Activated CD4-positive, alpha-beta T cell treated with anti-CD3 and anti-CD28 coated beads, Interleukin-2, amount 10 ng/mL, durations not matched to agents 7 days and 5 days (primary cell): ENCODE measurements at places on chromosomes 12 and 14.

- DNase-seq = no peak
Measured at GRCh38 chr12:6529291-6529737, 5.0 kb upstream of the GAPDH start.

DNA sequence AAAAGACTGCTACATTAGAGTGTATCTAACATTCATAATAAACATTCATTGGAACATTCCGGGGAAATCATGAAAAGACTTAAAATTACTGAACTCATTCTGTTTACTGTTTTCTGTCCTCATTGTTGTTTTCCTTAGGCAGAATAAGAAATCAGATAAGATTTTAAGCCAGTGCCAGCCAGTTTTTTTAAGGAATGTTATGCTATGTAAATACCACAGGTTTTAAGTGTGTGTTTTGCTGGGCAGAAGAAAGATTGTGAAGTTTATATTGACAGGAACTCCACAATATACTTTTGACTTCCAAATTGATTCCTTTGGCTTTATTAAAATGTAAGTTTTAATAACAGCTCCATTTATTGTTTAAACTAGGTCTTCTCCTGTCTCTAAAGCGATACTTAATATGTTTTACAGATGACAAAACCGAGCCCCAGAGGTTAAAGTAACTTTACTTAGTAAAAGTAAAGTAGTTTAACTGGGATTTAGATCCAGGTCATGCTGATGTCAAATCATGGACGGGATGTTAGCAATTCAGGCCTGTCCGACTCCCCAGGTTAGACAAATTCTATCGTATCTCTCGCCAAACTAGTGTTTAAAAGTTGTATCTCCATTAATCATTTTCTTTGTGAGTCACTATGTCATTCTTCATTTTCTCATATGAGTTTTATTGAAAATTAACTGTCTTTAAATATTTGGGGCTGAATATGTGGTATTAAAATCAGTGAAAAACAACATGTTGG is 1.7 kb downstream of the LARP4 start:
- no peak for DNase-seq

DNA sequence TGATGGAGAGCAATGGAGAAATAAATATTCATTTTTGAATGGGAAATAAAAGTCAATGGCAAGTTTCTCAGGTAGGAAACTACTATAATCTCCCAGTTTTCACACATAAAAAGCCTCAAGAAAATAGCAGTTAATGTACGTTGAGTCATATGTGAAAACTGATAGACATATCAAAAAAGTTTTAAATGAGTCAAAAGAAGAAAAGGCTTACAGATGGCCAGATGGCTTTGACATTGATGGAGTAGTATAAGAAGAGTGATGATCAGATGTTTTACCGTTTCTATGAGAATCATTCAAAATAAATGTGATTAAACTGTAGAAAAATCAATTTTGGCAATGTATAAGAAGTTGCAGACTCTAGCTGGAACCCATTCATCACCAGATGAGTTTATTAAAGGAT is 97.8 kb downstream of the LLPH start:
- no peak for DNase-seq

DNA sequence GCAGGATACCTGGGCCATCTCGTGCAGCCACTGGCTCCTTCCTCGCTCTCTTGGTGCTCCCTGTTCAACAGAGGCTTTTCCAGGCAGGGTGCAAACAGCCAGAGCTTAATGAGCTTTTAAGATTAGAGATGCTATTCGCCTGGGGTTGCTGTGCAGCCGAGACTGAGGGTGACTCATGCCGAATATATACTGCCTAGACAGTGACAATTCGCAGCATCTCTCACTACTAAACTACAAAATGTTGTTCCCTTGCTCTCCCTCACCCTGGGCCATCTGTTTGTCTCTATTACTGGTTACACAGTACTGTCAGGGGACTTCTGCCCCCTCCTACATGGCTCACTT is 26.0 kb upstream of the TESC start:
- no peak for DNase-seq

- DNase-seq = no peak
Measured at GRCh38 chr12:11753150-11753499, 103.7 kb downstream of the ETV6 start.

- peak; percentile 79 for DNase-seq
Measured at GRCh38 chr12:76020281-76020680, 11.3 kb downstream of the PHLDA1 start.

GRCh38 chr12:110123919-110124268 is 263 bp upstream of the IFT81 start:
- DNase-seq = no peak

DNA sequence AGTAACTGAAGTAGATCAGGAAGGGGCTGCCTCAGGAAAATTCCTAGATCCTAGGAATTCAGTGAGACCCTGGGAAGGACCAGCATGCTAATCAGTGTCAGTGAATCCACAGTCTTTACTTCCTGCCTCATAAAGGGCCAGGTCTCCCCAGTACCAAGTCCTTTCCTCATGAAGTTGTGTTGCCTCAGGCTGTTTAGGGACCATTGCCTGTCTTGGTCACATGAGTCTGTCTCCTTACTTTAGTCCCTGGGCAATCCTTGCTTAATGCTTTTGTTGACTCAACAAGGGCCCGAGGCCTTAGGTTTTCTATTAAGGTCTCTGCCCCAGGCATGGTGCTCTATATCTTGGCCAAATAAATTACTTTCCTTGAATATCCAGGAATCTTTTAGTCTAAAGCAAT is 16.1 kb upstream of the ATF1 start:
- no peak for DNase-seq

DNA sequence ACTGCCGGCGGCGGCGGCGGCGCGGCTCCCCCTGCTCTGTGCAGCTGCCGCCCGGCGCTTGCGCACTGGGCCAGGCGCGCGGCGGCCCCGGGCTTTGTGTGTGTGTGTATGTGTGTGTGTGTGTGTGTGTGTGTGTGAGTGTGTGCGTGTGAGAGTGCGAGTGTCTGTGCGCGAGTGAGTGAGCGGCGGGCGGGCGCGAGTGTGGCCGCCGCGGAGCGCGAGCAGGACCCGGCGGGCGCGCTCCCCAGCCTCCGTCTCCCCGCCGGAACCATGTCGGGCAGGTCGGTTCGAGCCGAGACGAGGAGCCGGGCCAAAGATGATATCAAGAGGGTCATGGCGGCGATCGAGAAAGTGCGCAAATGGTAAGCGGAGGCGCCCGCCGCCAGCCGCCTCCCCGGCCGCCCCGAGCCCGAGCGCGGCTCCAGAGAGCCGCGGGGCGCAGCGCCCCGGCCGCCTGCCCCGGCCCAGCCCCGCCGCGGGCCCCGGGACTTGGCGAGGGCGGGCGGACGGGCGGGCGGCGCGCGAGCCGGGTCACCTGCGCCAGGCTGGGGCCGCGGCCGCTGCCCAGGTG is at the start of gene BCL7A:
BCL7A (plus strand) TSS at position 63 of the 571 bp plus-strand sequence; CDS start at position 271, 208 bp downstream.
- DNase-seq = peak; percentile 65

GRCh38 chr12:125142601-125143000 is 77.4 kb downstream of the AACS start:
- DNase-seq = no peak

DNA sequence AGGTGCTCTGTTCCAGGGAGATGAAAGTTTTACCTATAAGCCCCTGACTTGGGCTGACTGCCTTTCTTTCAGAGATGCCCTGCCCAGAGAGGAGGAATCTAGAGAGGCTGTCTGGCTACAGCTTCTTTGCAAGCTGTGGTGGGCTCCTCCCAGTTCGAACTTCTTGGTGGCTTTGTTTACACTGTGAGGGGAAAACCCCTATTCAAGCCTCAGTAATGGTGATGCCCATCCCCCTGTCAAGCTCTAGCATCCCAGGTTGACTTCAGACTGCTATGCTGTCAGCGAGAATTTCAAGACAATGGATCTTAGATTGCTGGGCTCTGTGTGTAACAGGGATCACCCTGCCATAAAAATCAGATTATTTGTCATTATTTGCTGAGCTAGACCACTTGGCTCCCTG is 377.6 kb downstream of the FLRT2 start:
- DNase-seq = no peak

DNA sequence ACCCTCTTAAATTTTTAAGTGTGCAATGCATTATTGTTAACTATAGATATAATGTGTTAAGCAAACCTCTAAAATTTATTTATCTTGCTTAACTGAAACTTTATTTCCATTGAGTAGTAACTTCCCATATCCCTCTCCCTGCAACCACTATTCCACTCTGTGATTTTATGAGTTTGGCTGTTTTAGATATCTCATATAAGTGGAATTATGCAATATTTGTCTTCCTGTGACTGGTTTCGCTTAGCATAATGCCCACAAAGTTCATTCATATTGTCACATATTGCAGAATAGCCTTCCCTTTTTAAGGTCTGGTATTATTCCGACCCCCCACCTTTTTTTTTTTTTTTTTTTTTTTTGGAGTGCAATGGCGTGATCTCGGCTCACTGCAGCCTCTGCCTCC is 247.6 kb downstream of the EMP1 start:
- no peak for DNase-seq

DNA sequence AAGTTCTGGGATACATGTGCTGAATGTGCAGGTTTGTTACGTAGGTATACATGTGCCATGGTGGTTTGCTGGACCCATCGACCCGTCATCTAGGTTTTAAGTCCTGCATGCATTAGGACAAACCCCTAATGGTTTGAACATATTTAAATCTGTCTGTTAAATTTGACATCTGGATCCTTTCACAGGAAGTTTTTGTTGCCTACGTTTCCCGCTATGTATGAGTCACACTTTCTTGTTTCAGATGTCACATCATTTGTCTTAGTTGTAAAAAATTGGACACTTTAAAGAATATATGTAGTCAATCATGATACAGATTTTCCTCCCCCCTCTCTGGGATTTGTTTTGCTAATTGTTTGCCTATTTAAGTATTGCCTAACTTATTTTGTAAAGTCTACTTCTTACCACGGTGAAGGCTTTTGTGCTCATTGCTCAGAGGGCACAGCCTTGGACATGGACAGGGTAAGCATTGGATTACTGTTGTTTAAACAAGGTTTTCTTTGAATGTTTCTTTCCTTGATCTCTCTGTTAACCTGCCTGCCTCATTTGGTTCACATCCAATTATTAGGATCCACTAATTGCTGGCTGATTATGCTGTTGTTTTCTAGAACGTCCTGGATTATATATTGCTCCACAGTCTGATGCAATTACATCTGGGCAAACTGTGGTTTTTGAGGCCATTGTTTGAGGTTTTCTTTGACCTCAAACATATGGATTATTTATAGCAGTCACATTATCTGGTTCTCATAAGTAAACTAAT is 1441.4 kb downstream of the AACS start:
- DNase-seq = no peak

GRCh38 chr12:114166362-114166761 is 200.2 kb upstream of the RBM19 start:
- DNase-seq = no peak

GRCh38 chr14:69052181-69052601 is 73.1 kb upstream of the ACTN1 start:
- no peak for DNase-seq

- no peak for DNase-seq
Measured at GRCh38 chr12:75944905-75945432, 86.6 kb downstream of the PHLDA1 start.

DNA sequence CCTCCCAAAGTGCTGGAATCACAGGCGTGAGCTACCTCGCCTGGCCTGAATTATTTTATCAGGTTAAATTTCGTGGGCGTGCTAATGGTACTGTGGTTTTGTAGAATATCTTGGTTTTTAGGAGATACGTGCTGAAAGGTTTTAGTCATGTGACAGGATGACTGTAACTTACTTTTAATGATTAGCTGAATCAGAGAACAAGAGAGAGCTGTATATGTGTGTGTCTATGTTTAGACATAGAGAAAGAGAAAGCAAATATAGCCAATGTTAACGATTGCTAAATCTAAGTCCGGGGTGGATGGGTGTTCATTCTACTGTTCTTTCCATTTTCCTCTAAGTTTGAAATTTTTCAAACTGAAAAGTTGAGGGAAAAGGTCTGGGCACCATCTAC is 9.2 kb upstream of the PNMA1 start:
- no peak for DNase-seq

DNA sequence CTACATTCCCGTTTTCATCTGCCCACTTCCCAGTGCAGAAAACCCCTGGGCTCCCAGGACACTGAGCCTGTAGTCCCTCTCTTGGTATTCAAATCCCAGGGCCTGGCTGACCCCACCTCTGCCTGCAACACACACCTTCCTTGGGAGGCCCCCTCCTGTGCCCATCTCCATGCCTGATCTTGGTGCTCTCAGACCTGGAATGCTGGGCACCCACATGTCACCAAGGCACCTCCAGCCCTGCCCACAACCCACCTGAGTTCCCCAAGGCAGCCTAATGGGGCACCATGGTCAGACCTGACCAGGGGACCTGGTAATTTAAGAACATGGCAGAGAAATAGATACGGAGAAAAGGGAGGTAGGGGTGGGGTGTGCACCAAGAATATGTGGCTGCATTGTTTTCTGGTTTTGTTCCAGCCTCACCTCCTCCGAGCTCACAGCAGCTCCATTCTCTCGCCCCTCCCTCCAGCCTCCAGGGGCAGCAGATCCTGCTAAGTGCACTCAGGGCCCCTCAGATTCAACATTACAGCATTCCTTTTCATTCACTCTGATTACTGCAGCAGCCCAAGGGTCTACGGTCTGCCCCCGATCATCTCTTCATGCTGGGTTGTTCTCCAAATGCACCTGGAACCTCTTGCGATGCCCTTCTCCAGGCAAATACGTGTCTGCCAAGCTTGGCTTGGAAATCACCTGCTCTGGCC is 9.2 kb upstream of the HSP90AA1 start:
- no peak for DNase-seq

- no peak for DNase-seq
Measured at GRCh38 chr14:52412426-52412825, 98.3 kb downstream of the PTGER2 start.

DNA sequence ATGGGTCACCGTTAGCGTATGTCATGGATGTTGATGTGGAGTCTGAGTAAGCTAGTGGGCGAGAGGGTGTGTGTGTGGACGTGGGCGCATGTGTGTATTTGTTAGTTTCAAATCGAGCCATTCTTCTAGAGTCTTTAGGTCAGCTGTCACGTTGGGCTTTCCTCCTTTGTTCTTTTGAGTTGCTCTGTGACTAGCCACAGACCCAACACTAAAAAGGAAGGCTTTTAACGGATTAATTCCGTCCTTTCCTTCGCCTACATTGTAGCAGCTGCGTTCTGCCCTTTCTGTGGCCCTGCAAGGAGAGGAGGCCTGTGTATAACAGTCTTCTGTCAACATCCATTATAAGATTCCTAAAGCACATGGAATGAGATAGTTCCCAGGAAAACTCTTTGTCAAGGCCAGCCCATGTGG is 117.2 kb upstream of the DNM1L start:
- no peak for DNase-seq

GRCh38 chr14:64196814-64197411 is 97.3 kb downstream of the ESR2 start:
- no peak for DNase-seq

DNA sequence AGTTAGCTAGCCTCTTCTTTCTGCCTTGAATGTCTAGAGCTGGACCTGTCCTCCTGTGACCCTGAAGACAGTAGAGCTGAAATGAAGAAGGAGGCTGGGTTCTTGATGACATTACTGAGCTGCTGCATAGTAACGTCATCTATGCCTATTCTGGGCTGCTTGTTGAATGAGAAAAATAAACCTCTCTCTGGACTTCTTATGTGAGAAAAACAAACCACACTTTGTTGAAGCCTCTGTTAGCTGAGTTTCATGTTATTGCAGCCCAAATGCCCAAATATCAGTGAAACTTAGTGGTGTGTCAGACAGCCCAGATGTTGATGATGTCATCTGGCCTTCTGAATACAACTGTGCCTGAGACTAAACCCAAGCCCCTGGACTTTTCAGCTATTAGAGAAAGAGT is 67.0 kb upstream of the MAX start:
- no peak for DNase-seq
